NB4 (cell line): ENCODE measurements at places on chromosomes 1 and 21.

DNA sequence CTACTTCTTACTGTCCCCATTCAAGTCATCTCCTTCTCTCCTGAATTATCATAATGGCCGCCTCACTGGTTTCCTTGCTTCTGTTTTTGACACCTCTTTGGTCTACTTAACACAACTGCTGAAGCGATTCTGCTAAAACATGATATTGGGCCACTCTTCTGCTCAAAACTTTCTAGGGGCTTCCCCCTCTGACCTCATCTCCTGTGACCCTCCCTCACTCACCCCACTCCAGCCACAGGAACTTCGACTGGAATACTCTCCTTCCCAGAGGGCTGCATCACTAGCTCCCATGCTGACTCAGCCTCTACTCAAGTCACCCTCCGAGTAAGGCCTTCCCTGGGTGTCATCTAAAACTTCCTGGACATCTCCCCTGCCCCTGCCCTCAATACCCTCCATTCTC, 35.7 kb downstream of the NRIP1 start:
- DNase-seq, result no peak

DNA sequence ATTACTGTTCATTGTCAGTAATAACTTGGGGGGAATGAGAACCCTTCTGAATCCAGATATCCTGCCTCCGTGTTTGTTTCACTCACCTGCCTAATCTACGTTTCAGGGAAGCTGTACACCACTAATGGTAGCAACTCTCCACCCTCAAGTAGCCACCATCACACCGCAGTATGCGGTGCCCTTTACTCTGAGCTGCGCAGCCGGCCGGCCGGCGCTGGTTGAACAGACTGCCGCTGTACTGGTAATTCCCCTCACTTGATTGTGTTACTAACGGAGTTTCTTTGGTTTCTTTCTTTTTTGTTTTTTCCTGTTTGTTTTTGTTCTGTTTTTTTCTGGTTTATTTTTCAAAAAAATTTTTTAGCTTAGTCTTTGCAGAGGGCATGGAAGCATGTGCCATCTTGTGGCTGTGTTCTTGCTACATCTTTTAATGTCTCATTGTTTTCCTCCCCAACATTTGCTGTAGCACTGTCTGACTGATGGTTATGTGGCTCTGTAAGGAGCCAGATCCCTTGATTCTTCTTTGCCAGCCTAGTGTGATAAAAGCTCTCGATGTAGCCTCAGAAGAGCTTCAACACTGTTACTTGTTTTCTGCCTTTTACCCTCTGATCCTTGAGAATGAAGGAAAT, 15.9 kb upstream of the OLFML3 start:
- no peak for DNase-seq

DNA sequence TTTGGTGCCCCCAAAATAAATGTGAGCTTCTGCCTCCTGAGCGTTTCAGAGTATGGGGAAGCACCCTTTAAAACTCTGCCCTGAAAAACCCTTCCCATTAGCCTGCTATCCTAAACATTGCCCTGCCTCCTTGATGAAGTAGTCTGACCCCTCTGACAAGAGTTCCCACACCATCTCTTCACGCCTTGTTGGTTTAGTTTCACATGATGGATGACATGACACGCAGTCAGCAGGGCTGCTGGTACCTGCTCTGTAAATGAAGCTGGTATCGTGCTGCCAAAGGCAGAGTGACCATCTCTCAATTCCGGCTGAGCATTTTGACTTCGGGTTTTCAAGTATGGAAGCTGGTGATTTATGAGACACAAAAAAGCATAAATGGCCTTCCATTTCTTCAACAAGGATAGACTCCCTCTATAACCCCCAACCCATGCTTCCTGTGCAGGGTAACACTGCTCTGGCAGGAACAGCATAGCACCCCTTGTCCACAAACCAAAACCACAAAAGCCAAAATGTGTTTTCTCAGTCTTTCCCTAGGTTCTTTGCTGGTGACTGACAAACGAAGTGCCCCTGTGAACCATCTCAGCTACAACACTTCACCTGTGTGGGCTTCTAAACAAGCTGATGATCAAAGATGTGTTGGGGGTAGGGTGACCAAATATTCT, 444.6 kb downstream of the NUF2 start:
- DNase-seq, result no peak

GRCh38 chr1:23908453-23909341, 4.5 kb downstream of the CNR2 start:
- DNase-seq, result peak; percentile 97

DNA sequence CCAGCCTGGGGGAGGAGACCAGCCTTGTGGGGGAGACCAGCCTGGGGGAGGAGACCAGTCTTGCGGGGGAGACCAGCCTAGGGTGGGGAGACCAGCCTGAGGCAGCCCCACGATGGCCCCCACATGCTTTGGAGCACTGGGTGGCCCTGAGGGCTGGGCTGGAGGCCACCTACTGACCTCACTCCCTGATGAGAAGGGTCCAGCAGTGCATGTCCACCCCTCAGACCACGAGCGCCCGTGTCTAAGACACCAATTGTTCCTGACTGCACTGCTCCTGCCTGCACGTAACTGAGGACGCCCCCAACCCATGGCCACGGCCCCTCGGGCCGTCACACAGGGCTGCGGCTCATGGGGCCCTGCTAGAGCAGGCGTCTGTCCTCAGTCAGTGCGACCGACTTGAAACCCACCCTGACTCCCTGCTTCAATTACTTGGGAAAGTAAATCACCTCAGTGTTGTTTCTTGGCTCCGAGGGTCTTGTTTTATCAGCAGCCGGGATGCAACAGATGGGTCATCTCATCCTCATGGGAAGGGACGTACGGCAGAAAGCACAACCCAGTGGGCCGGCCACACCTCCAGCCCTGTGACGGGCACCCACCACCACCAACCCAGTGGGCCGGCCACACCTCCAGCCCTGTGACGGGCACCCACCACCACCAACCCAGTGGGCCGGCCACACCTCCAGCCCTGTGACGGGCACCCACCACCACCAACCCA, at the start of gene SPATC1L:
TSS of gene SPATC1L (minus strand) at position 550 of the 715 bp plus-strand sequence. CDS start 1,643 bp downstream, outside the sequence.
- DNase-seq, result peak; percentile 62

GRCh38 chr1:161082483-161082882, 6.9 kb downstream of the NECTIN4 start:
- DNase-seq, result no peak

GRCh38 chr1:147124266-147124665, 48.0 kb downstream of the PRKAB2 start:
- no peak for DNase-seq

- DNase-seq, result no peak
Measured at GRCh38 chr1:30887485-30888315, 20.9 kb downstream of the SDC3 start.

- no peak for DNase-seq
Measured at GRCh38 chr1:50416553-50417453, 6.4 kb downstream of the DMRTA2 start.

DNA sequence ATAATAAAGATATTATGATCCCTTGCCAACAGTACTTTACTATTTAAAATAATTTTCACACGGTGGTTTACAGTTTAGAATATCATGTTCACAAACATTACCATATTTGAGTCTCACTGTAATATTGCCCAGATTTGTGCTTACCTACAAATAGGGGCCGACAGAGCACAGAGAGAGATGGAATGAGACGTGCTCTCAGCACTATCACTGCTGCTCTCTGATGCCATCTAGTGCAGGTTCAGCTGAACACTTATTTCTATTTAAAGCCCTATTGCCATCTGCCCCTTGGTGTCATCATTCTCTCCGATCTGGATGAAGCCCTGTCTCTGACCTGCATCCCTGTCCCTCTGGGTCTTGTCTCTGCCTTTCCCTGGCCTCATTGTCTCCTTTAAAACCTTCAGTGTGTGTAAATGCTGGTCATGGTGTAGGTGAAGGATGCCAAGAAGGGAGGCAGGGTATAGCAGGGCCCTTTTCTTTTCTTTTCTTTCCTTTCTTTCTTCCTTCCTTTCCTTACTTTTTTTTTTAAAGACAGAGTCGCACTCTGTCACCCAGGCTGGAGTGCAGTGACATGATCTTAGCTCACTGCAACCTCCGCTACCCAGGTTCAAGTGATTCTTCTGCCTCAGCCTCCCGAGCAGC, 6.9 kb upstream of the GPATCH4 start:
- peak; percentile 82 for DNase-seq

DNA sequence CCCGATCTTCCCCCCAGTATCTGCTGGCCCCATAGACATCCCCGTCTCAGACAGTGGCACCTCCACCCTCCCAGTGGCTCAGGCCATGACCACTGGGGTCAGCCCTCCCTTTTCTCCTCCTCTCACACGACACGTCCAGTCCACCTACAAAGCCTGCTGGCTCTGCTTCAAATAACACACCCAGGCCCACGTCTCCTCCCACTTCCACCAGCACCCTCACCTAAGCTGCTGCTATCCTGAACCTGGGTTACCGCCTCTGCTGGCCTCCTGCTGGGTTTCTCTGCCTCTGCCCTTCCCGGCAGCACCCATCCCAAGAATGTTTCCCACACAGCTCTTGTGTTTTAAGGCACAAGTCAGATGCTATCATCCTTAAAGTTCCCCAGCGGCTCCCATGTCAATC, 26.0 kb downstream of the MX2 start:
- no peak for DNase-seq

- no peak for DNase-seq
Measured at GRCh38 chr1:42703888-42704464, 21.8 kb downstream of the YBX1 start.

DNA sequence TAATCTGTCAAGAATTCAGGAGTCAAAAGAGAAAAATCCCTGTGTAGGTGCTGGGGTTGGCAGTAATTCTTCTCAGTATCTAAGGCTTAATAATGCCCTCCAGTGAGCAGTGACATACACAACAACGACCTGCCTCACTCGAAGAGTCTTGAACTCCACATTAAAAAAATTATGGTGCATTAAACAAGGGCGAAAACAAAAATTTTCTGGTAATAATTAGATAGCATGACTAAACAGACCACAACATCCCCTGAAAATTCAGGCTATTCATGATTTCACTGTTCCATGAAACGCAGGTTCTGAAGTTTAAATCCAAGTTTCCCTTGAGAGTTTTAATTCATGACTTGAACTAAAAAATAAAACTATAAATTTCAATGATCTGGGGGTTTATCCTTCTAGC, 5.1 kb downstream of the SRSF4 start:
- no peak for DNase-seq

DNA sequence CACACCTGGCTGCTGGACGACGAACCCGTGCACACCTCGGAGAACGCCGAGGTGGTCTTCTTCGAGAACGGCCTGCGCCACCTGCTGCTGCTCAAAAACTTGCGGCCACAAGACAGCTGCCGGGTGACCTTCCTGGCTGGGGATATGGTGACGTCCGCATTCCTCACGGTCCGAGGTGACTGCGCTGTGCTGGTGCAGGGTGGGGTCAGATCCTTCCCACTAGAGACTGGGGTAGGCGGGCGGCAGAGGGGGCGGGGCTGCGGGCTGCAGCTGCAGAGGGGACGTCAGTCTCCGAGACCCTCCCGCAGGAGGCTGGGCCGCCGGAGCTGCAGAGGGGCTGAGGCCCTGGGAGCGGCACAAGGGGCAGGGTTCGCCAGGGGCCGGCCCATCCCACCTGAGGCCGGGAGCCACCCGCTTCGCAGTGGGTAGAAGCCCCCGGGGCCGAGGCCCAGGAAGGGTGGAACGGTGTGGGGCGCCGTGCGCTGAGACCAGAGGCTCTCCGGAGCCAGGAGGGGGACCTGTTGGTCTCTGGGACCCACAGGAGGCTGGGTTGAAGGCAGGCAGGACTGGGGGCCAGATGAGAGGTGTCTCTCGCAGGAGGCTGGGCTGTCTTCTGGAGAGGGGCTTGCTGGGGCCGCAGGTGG, 90.6 kb downstream of the TRIM11 start:
- DNase-seq, result no peak

DNA sequence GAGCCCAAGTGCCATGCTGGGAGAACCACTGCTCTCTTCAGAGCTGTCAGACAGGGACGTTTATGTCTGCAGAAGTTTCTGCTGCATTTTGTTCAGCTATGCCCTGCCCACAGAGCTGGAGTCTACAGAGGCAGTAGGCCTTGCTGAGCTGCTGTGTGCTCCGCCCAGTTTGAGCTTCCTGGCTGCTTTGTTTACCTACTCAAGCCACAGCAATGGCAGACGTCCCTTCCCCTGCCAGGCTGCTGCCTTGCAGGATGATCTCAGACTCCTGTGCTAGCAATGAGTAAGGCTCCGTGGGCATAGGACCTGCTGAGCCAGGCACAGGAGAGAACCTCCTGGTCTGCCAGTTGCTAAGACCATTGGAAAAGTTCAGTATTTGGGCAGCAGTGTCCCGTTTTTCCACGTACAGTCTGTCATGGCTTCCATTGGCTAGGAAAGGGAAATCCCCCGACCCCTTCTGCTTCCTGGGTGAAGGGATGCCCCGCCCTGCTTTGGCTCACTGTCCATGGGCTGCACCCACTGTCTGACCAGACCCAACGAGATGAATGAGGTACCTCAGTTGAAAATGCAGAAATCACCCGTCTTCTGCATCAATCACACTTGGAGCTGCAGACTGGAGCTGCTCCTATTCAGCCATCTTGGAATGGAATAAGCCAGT, 31.9 kb downstream of the CYP4B1 start:
- no peak for DNase-seq

DNA sequence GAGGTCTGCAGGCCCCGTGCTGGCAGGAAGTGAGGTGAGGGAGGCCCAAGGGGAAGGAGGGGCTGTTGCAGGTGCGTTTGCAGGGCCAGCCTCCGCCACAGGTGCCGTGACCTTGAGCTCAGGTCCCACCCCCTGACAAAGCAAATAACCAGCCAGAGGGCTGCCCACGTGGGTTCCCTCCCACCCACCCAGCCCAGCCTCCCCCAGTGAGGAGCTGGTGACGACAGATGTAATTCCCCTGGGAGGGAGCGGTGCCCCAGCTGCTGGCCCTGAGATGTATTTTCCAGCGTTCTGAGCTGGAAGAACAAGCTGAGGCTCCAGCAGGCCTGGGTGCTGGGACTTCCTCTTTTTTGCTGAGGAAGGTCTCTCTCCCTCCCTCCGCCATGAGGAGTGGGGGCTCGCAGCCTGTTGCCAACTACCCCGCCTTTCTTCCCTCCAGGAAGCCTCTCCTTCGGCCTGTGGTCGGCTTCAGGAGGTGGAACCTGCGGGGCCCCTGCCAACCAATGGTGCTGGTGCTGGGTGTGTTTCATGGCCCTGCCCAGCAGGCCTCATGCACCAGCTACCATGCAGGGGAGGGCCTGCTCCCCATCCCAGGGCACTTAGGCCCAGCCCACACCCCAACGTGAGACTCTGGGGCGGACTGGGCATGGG, 153.2 kb downstream of the PRDM16 start:
- peak; percentile 93 for DNase-seq

- no peak for DNase-seq
Measured at GRCh38 chr1:228358039-228358763, 48.4 kb downstream of the TRIM11 start.

- no peak for DNase-seq
Measured at GRCh38 chr1:107727866-107728265, 237.1 kb downstream of the VAV3 start.

DNA sequence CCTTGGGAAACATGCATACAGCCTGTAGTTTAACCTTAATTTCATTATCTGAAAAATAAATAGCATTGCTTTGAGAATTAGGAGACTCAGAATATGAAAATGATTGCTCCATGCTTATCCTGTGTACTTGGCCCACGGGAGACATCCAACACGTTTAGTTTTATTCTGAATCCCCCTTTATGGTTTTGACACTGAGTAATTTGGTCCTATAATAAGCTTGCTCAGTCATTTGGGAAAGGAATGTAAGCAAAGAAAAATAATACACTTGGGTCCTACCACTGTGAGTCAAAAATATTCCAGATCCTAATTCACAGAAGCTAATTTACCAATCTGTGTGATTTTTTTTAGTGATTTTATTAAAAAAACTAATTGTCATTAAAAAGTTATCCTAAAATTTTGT, 557.3 kb downstream of the USP25 start:
- no peak for DNase-seq
